AG20443 (cell line): ENCODE measurements at places on chromosomes 4 and X.
A peak's percentile ranks its signal among the peaks of the same experiment; 100 is the strongest.

GRCh38 chrX:121122332-121122731, 74.9 kb downstream of the GLUD2 start:
- DNase-seq: no peak

DNA sequence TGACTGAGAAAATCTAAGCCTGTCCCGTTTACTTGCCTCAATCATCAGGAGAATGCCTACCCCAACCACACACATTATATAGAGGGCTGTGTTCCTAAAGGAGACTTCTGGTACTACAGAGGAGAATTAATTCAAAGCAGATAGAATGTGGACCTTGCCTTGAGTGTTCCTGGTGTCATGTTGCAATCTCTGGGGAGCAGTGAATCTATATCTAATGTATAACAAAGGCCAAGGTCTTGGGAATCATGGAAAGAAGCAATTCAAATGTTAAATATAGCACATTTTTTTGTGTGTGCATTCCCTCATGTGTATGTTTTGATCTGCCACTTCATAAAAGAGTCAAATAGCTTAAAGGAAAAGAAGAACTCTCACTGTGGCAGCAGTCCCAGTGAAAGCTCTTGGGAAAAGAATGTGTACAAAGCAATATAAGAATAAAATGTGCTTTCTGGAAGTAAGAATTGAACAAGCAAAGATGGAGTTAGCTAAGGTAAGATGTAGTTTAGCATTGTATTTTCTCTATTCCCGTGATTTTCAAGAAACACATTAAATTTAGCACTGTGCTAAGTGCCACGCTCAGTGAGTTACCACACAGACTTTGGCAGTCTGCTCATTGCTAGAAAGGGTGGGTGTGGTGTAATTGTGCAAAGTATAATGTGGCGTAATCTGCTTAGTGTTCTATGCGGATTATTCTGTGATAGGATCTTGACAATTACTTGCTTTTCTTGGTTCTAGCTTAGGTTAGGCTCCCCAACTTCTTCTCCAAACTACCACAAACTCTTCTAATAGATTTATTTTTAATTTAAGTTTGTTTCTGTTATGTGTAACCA, 13.7 kb downstream of the ADH6 start:
- peak; percentile 31 for DNase-seq

DNA sequence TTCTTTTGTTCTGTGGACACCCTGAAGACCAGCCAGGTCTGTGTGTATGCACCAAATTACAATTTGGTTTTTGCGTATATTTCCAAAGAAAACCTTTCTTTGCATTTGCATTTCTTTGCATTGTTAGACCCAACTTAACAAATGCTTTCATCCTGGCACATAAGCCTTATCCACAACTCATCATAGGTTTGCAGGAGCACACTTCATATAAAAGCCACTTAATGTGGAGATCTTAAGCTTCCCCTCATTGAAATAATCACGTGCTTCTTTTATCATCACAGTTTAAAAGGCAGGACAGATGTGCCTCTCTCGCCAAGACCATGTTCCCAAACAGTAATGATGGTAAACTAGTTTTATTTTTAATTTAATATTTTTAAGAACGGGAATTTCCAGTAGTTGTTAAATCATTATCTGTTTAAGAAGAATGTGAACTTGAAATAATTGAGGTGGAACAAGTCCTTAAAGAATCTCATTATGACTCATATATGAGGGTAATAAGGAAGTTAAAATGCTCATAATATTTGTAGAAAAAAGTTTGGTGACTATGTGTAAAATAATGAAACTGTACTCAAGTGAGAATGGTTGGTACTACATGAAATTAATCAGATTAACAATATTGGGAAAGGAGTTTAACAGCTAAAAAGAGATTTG, 65.5 kb downstream of the GLRA3 start:
- no peak for DNase-seq

DNA sequence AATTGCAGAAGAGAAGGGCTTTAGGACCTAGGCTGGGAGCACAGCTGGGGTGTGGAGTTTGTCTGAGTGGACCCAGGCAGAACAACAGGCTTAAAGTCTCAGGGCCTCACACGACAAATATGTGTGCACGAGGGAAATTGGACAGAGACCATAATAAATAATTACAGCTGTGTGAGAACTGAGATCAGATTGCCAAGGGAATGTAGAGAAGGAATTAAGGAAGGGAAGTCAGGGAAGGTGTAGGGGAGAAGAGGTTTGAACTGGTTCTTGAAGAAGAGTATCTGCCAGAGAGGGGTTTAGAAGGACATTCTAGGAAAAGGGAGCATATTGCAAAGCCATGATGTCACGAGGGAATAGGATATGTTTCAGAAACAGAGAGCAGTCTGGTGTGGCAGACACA, 120.7 kb upstream of the TSPAN5 start:
- no peak for DNase-seq

DNA sequence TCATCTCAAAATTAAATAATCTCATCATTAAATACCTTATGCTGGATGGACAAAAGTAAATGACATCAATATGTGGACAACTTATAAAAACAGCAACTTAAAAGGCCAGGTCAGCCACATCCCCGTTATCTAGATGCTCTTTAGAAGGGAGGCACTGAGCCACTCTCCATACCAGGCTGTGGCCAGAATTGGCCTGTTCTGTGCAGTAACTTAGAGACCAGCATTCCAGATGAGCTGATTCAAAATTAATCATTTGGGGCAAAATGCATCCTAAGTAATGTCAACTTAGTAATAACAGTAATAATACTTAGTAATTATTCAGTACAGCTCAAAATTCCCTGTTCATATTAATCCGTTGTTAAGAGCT, 373.6 kb downstream of the FBXW7 start:
- DNase-seq: peak; percentile 39

- no peak for DNase-seq
These were observed 54.3 kb downstream of the GPRIN3 start for GRCh38 chr4:89253311-89253710.
